CD4-positive, alpha-beta T cell treated with Interleukin-21 for 1 hour (primary cell): ENCODE measurements at places on chromosomes 5 and 9.
A peak's percentile ranks its signal among the peaks of the same experiment; 100 is the strongest.

GRCh38 chr9:127942216-127943010, 4.8 kb upstream of the DPM2 start:
- peak; percentile 57 for DNase-seq

GRCh38 chr5:59261969-59262368, 631.6 kb downstream of the PDE4D start:
- DNase-seq: no peak

DNA sequence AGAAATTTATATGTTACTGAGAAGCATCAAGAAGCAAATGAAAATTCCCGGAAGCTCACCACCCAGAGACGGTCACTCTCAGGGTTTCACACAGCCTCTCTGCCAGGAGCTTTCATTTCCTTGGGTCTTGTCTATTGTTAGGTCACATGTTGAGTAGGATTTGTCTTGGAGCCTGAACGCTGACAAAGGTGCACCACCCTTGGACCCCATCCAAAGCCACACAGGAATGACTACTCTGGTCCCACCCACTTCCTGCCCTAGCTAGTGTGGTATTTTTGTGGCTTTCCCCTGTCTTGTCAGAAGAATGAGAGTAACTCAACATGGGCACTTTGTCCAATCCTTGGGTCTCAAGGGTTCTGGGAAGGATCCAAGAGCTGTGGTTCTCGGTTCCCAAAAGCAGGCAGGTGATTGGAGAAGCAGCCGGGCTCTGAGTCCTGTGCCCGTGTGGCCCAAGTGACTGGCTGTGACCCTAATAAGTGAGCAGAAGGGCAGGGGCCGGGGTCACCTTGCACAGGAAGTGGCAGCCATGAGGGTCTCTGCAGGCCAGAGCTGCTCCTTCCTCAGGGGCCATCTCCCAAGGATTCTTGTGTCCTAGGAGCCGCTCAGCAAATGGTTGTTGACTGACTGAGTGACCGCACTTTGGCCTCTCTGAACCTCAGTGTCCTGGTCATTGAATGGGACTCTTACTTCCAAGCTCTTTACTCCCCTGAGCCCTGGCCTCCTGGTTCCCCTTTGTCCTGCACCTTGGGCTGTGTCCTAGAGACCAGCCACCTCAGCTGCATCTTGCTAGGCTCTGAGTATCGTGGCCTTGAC, 6.9 kb downstream of the FGD3 start:
- DNase-seq: peak; percentile 85

DNA sequence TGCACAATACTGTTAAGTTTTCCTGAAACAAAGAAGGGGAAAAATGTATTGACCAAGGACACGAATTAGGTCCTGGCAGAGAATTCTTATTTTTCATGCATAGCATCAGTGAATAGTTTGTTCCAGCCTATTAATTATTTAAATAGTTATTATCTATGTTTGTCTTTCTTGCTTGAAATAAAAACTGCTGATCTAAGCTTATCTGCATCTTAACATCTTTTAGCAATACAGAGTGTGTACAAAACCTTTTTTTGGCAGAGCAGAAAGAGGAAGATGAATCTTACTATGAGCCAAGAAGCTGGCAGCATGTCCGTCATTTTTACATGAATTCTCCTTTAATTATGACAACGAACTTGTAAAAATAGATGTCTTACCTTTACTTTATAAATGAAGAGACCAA, 23.3 kb upstream of the PLPPR1 start:
- DNase-seq: no peak

- DNase-seq: no peak
Measured at GRCh38 chr9:127651697-127652610, 39.9 kb downstream of the STXBP1 start.

GRCh38 chr5:29897916-29898315, 1295.6 kb upstream of the CDH6 start:
- DNase-seq: no peak

GRCh38 chr5:35657877-35658276, 40.2 kb downstream of the SPEF2 start:
- DNase-seq: no peak

- DNase-seq: no peak
Measured at GRCh38 chr5:154251529-154251928, 61.0 kb downstream of the GALNT10 start.

- DNase-seq: no peak
Measured at GRCh38 chr9:89793551-89793950, 188.7 kb downstream of the GADD45G start.

- DNase-seq: no peak
Measured at GRCh38 chr9:97405551-97405950, 6.3 kb upstream of the TDRD7 start.

DNA sequence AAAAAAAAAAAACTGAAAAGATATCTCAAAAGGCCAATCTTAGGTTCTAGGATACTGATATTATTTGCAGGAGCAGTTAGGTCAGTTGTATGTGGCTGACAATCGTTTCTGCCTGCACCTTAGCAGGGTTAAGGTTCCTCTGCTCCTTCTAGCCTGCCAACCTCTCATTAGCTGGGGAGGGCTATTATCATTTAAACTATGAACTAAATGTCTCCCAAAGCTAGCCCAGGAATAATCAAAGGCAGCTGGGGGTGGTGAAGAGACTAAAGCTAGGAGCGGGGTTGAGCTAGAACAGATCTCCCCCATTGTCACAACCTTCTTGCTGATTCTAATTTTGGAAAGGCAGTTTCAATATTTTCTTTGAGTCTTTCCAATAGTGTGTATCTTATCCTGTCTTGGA, 99.9 kb downstream of the ICE1 start:
- no peak for DNase-seq

GRCh38 chr5:142316681-142317080, 8.1 kb downstream of the SPRY4 start:
- DNase-seq: no peak

DNA sequence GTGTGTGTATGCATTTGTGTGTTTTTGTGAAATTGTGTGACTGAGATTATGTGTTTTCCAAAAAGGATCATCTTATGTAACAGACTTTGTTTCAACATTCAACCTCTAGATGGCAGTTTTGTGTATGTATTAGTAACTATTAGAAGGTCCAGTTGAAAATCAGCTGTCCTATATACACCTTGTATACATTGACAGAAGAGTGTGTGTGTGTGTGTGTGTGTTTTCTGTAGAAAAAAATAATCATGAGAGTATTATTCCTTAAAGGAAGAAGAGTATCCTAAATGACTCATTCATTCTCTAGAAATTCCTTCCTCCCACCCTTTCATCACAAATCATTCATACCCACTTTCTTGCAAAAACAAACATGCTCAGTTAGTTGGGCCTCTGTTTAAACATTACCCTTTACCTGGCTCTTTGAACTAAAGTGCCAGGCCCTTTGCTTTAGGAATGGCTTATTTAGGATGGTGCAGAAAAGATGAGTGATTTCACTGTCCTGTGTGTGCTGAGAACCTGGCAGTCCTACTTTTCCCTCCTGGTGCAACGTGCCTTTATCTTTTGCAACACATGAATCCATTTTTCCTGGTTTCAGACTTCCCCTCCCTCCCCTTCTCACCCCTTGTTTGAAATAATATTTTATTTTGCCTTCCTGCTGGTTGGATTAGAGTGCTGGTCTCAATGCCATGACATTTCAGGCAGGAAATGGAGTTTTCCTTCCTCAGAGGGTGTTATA, 152.2 kb downstream of the ARHGAP26 start:
- DNase-seq: peak; percentile 53

DNA sequence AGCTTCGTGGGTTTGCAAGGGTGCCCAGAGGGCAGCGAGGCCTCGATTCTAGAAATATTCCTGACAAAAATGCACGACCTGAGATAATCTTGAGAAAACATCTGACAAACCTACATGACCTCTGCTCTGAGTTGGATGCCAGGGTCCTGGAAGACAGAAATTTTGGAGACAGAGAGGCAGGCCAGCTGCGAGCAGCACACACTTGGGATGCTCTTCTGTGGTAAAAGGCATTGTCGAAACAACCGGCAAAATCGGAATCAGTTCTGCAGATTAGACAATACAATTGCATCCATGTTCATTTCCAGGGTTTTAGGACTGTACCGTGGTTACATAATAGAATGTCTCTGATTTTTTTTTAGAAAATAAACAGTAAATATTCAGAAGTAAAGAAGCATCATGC, 74.2 kb downstream of the GADD45G start:
- DNase-seq: no peak

DNA sequence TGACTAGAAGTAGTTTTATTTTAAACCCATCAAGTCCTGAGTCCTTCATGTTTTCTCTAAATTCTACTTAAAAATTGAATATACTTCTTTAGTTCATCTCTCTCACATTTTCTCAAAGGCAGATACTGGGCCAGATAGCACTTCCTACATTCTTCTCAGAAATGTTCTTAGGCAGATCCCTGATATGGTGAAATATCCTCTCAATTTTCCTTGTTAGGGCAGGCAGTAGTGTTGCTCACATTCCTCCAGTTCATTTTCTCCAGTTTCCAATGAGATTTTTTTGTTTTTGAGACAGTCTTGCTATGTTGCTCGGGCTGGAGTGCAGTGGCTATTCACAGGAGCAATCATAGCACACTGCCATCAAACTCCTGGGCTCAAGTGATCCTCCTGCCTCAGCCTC, 5.7 kb downstream of the GCNT1 start:
- DNase-seq: no peak

DNA sequence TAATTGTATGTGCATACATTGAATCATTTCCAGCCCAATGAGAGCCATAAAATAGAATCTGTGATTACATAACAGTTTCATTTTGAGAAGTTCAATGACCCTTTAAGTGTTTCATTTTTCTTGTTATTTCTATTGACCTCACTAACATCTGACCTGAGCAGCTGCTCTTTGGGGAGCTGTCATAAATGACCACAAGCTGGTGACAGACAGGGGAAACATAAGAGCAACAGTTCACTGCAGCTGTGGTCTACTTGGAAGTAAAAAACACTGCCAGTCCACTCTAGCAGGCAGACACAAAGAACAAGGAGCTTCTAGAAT, 265.4 kb downstream of the DTWD2 start:
- DNase-seq: no peak

- DNase-seq: no peak
Measured at GRCh38 chr9:75616052-75616451, 274.4 kb upstream of the PCSK5 start.

GRCh38 chr5:11590475-11590874, 313.8 kb downstream of the CTNND2 start:
- DNase-seq: no peak

DNA sequence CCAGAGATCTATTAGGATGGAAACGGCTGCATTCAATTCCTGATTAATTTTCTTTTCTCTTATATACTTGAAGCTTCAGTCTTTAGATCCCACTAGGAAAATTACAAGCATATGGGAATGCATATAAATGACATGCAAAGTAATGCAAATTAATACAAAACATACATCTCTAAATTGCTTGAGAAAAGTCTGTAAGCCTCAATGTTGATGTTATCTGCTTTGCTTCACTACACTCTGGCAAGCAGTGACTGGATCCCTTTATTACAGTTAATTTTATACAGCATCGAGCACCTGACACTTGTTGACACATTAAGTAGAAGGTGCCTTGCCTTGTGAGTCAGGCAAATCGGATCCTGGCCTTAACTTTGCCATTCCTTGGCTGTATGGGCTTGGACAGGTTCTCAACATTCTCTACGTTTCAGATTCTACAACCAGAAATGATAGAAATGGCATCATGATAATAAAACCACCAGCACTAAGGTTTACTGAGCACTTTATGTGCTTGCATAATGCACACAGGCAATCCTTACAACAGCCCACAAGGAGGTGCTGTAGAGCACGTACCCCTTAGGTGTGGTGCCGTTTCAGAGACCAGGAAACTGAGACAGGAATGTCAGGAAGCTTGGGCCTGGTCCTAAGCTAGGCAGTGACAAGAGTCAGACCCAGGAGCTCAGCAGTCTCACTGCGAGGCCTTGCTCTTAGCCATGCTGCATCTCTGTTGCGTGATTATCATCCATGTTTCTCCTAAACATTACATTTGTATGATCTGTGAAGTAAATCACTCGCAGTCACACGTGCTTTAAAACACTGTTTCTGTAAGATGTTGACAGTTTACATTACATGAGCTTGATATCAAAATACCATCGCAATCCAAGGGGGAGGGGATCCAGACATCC, 2.7 kb downstream of the GCNT4 start:
- DNase-seq: peak; percentile 74

GRCh38 chr9:100425758-100426157, 1.2 kb upstream of the MSANTD3 start:
- DNase-seq: no peak

GRCh38 chr5:35820735-35821134, 36.0 kb upstream of the IL7R start:
- no peak for DNase-seq

DNA sequence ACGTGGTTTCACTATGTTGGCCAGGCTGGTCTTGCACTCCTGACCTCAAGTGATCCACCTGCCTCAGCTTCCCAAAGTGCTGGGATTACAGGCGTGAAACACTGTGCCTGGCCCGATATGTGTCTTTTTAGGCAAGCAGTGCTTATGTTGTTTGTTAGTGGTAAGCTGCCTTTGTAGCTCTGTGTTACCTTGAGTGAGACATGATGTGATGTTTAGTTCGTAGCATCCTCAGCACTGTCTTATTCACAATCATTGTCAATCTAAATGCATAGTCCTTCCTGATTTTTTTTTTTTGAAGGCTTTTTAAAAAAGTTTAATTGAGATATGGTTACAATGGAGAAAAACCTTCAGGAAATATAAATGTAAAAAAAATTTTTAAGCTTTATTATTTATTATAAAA, 45.5 kb downstream of the EXOSC2 start:
- no peak for DNase-seq

DNA sequence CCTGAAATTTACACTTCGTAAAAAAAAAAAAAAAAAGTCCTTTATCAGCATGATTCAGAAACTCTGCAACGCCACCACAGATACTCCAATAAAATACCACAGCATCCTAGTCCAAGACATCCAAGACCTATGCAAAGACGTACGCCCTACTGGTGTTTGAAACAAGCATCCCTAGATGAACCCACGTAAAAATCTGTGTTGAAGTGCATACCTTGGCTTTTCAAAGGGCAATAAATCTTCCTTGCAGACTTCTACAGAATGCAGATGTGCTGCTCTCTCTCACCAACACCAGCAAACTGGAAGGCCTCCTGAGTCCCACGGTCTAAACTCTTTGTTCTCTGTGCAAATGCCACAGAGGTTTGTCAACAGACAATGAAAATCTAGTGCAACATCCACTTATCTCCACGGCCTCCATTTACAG, 38.8 kb downstream of the MYO10 start:
- no peak for DNase-seq

- no peak for DNase-seq
Measured at GRCh38 chr9:87854580-87854955, 28.1 kb upstream of the SPATA31E1 start.

DNA sequence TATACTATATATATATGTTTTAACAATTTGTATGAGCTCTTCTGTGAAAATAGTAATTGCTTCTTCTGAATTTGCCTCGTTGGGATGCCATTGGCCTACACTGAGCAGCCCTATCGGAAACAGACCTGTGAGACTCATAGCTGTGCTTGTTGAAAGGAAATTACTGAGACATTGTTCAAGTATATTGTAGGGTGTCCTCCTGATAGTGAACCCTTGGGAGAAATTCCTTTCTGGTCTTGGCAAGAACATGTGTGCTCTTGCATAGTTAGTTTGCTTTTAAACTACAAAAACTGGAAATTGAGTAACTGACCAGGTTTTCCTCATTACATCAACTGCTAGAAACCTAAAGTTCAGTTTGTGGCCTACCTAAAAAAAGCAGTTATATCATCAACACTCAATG, 160.9 kb downstream of the LURAP1L start:
- no peak for DNase-seq

GRCh38 chr5:30368064-30368463, 825.4 kb upstream of the CDH6 start:
- no peak for DNase-seq

GRCh38 chr5:57509501-57510260, 27.1 kb upstream of the ACTBL2 start:
- DNase-seq: no peak
